ENCODE measurements at places on chromosomes 6 and 20. TPM values are rescaled to one million over a fixed set of nuclear protein-coding genes. Genes with fewer than 3 reads are reported as not detected.

- H3K4me3 ChIP-seq: no peak overlapping the region
- H3K27me3 ChIP-seq: no peaks in the 10 kb centered on the region
- H3K4me1 ChIP-seq: no peaks in the 10 kb centered on the region
- H3K27ac ChIP-seq: no peak overlapping the region
Measured at GRCh38 chr20:48201188-48201587, 415.9 kb upstream of the SULF2 start.

Gene RPL7L1
- 59.0 TPM for total RNA-seq

DNA sequence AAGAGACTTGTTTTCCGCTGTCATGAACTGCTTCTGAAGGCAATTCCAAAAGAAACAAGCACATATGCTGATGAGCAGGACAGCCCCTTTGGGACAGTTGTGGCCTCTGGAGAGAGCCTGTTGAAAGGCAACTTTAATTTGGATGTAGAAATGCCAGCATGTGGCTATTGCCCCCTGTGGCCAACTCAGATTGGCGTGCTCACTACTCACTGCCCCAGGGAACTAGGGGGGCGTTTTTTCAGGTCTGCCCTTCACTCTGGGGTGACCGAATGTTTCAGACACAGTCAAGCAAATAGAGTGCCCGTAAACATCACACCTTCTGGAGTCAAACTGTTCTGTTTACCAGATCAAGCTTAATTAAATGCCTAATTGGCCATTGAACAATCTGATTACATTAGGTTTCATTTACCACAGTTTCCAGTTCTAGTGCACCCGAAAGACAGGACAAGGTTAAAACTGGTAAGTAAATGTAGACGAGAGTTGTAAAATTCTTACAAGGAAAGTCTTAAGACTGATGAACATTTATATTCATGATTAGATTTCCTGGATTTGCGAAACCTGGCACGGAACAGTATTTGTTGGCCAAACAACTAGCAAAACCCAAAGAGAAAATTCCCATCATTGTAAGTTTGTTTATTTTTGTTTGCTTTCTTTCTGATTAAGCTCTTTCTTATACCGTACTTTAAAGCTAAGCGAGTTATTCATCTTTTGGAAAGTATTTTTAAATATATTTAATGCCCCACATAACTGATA, 75.9 kb upstream of the SYNJ2 start:
- peaks cover 11% of the 10 kb centered on the region for H3K36me3 ChIP-seq
- H3K4me1 ChIP-seq: no peaks in the 10 kb centered on the region
- H3K27ac ChIP-seq: no peak overlapping the region
- H3K4me3 ChIP-seq: no peak overlapping the region
- H3K27me3 ChIP-seq: no peaks in the 10 kb centered on the region
- DNase-seq: no peak

- no peak overlapping the region for H3K27ac ChIP-seq
- H3K4me3 ChIP-seq: no peak overlapping the region
- no peaks in the 10 kb centered on the region for H3K36me3 ChIP-seq
- H3K4me1 ChIP-seq: no peaks in the 10 kb centered on the region
- no peaks in the 10 kb centered on the region for H3K27me3 ChIP-seq
- no peak for DNase-seq
Measured at GRCh38 chr6:136073216-136073615, 176.9 kb downstream of the MTFR2 start.

DNA sequence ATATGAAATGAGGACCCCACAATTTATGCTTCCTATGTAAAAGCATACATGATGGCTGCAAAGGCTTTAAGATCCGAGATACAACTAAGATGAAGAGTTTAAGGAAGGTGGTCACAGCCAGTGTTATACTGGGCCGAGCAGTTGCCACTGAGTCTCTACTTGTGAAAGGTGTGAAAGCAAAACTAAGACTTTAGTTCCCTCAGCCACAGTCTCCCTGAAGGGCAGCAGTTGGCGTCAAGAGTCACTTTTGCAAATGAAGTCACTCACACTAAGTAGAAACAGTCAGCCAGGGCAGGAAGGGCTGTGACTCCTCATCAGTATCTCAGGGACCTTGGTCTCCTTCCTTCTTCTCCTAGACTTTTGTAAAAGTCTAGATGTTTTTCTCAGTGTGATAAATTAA, 191.6 kb upstream of the MCHR2 start:
- no peak for DNase-seq
- H3K27ac ChIP-seq: no peak overlapping the region

Gene TENT5A
- 26.9 TPM for total RNA-seq

GRCh38 chr6:217048-217659, 75.1 kb upstream of the DUSP22 start:
- no peak overlapping the region for H3K27ac ChIP-seq
- no peak overlapping the region for H3K4me3 ChIP-seq
- no peaks in the 10 kb centered on the region for H3K27me3 ChIP-seq
- no peak for DNase-seq

DNA sequence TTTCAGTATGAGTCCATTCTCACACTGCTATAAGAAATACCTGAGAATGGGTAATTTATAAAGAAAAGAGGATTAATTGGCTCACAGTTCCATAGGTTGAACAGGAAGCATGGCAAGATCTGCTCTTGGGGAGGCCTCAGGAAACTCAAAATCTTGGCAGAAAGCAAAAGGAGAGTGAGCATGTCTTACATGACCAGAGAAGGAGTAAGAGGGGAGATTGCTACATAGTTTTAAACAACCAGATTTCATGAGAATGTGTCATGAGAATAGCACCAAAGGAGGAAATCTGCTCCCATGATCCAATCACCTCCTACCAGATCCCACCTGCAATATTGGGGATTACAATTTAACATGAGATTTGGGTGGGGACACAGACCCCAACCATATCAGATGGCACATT, 672.4 kb downstream of the HTR1B start:
- H3K27me3 ChIP-seq: no peaks in the 10 kb centered on the region
- H3K4me3 ChIP-seq: no peak overlapping the region
- no peak for DNase-seq
- no peak overlapping the region for H3K27ac ChIP-seq

DNA sequence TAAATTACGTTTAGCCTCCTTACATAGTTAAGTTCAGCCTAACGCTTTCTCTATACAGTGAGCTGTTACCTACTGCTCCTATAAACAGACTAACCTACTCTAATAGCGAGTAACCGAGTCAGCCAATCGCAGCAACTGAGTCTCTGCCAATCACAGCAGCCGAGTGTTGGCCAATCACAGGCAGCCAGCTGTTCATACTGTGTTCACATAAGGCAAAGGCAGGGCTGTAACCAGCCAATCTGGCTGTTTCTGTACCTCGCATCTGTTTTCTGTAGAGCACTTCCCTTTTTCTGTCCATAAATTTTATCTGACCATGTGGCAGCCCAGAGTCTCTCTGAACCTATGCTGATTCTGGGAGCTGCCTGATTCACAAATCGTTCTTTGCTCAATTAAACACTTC, 263.9 kb upstream of the JARID2 start:
- H3K27me3 ChIP-seq: no peaks in the 10 kb centered on the region
- H3K27ac ChIP-seq: no peak overlapping the region

- H3K27me3 ChIP-seq: no peaks in the 10 kb centered on the region
- H3K4me1 ChIP-seq: no peaks in the 10 kb centered on the region
- H3K27ac ChIP-seq: no peak overlapping the region
Measured at GRCh38 chr6:144083172-144083571, 12.2 kb downstream of the SF3B5 start.

DNA sequence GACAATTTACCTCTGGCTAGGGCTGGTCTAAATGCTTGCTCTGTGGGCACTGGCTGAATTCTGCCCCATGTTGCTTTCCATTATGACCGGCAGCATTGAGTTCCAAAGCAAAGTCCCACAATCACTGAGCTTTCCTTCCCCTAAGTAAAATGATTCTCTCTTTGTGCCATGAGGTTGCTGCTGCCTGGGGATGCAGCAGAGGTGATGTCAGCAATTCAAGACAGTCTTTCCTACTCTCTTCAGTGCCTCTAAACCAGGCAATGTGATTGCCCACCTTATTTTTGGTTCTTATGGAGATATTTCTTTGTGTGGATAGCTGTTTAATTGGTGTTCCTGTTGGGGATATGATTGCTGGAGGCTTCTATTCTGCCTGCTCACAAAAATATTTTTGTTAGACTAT, 1043.9 kb upstream of the EPHA7 start:
- H3K27ac ChIP-seq: no peak overlapping the region

Gene POLH
- 8.3 TPM for total RNA-seq

DNA sequence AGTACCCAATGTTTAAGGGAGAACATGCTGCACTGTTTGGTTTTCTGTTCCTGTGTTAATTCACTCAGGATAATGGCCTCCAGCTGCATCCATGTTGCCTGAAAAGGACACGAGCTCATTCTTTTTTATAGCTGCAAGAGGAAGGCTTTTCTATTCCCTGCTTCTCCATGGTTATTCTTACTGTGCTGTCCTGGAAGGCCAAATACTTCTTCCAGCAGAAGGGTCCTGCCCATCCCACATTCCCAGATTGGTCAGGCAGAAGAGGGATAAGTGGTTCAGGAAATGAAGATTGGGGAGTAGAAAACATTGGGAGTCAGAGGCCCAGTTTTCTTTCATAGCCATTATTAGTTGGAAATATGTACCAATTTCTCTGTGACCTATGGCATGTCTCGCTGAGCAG, 122.4 kb downstream of the TCP11 start:
- peak overlapping the region; percentile 36 for H3K4me3 ChIP-seq
- no peak for DNase-seq
- no peaks in the 10 kb centered on the region for H3K36me3 ChIP-seq
- no peaks in the 10 kb centered on the region for H3K27me3 ChIP-seq
- H3K27ac ChIP-seq: peak overlapping the region; percentile 38
- H3K4me1 ChIP-seq: peaks cover 14% of the 10 kb centered on the region

GRCh38 chr6:13550656-13551055, 23.7 kb upstream of the SIRT5 start:
- DNase-seq: no peak
- H3K27ac ChIP-seq: no peak overlapping the region
- no peaks in the 10 kb centered on the region for H3K36me3 ChIP-seq

DNA sequence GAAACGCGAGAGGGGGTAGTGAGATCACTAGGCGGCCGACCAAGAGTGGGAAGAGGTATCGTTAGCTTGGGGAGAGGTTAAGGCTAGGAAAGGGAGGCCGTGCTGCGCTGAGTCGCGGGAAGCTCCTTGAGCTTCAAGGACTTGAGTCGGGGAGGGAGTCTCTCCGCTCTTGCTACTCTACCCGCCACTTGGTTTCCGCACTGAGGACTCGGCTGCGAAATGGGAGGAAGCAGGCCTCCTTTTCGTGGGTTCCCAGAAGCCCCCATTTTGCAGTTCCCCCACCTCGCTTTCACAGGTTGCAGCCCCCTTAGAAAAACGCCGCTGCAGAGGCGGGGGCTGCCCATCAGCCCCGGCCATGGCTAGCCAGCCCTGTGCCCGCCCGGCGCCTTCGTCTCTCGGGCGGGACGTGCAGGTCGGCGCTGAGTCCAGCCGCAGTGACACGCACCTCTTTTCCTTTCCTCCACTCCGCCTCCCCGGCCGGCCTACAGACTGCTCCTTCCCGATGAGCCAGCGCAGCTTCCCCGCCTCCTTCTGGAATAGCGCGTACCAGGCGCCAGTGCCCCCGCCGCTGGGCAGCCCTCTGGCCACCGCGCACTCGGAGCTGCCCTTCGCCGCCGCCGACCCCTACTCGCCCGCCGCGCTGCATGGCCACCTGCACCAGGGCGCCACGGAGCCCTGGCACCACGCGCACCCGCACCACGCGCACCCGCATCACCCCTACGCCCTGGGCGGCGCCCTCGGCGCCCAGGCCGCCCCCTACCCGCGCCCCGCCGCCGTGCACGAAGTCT, 4.9 kb downstream of the VGLL2 start:
- DNase-seq: peak; percentile 74
- H3K36me3 ChIP-seq: no peaks in the 10 kb centered on the region
- H3K27ac ChIP-seq: no peak overlapping the region
- H3K4me1 ChIP-seq: no peaks in the 10 kb centered on the region

GRCh38 chr20:2314759-2315439, 19.1 kb downstream of the TGM3 start:
- H3K36me3 ChIP-seq: no peaks in the 10 kb centered on the region
- H3K27ac ChIP-seq: no peak overlapping the region
- no peaks in the 10 kb centered on the region for H3K27me3 ChIP-seq
- DNase-seq: no peak

Gene ACTL10
- total RNA-seq: 1.2 TPM

DNA sequence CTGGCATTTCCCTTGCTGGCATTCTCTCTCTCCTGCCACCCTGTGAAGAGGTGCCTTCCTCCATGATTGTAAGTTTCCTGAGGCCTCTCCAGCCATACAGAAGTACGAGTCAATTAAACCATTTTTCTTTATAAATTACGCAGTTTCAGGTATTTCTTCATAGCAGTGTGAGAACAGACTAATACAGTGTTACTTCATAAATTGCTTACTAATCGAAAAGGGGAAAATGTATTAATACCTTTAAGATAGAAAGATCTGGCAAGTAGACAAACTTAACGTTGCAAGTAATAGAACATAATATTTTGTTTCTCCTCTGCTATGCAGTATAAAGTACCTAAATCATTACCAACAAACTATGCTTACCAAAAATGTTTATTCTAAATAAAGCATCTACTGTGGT, 178.3 kb upstream of the LAMA2 start:
- no peaks in the 10 kb centered on the region for H3K4me1 ChIP-seq
- H3K27ac ChIP-seq: no peak overlapping the region
- H3K4me3 ChIP-seq: no peak overlapping the region
- no peaks in the 10 kb centered on the region for H3K27me3 ChIP-seq
- no peaks in the 10 kb centered on the region for H3K36me3 ChIP-seq

- no peaks in the 10 kb centered on the region for H3K27me3 ChIP-seq
- no peaks in the 10 kb centered on the region for H3K4me1 ChIP-seq
- no peak overlapping the region for H3K27ac ChIP-seq
- DNase-seq: peak; percentile 62
- H3K4me3 ChIP-seq: no peak overlapping the region
- H3K36me3 ChIP-seq: no peaks in the 10 kb centered on the region
Measured at GRCh38 chr6:158010591-158011477, 29.2 kb downstream of the SYNJ2 start.

- H3K4me3 ChIP-seq: peak overlapping the region; percentile 78
- H3K27ac ChIP-seq: peak overlapping the region; percentile 49
- H3K36me3 ChIP-seq: no peaks in the 10 kb centered on the region
- H3K27me3 ChIP-seq: no peaks in the 10 kb centered on the region
- no peak for DNase-seq
- no peaks in the 10 kb centered on the region for H3K4me1 ChIP-seq
Measured at GRCh38 chr6:31794866-31795615, 511 bp downstream of the VARS1 start.

GRCh38 chr6:53611342-53611741, 54.2 kb downstream of the KLHL31 start:
- H3K27ac ChIP-seq: no peak overlapping the region
- no peak overlapping the region for H3K4me3 ChIP-seq
- no peaks in the 10 kb centered on the region for H3K36me3 ChIP-seq
- no peak for DNase-seq
- H3K27me3 ChIP-seq: no peaks in the 10 kb centered on the region
- no peaks in the 10 kb centered on the region for H3K4me1 ChIP-seq

Gene C6orf15
- not detected for total RNA-seq

DNA sequence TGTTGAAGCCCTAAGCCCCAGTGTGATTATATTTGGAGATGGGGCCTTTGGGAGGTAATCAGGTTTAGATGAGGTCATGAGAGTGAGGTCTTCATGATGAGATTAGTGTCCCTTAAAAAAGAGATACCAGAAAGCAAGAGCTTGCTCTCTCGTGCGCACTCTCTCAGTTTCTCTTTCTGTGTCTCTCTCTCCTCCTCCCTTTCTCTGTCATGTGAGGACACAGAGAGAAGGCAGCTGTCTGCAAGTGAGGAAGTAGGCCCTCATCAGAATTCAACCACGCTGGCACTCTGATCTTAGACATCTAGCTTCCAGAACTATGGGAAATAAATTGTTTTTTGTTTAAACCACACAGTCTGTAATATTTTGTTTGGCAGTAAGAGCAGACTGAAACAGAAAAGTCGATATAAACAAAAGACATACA, 180.5 kb downstream of the IBTK start:
- H3K27me3 ChIP-seq: no peaks in the 10 kb centered on the region
- no peak overlapping the region for H3K27ac ChIP-seq
- DNase-seq: no peak
- H3K4me1 ChIP-seq: no peaks in the 10 kb centered on the region

Data from aorta (tissue), 5 donors.